Central memory CD4-positive, alpha-beta T cell (primary cell): ENCODE measurements at places on chromosomes 2 and 18.

GRCh38 chr2:105977212-105977611 lies 216.9 kb downstream of the UXS1 start:
- DNase-seq: no peak

DNA sequence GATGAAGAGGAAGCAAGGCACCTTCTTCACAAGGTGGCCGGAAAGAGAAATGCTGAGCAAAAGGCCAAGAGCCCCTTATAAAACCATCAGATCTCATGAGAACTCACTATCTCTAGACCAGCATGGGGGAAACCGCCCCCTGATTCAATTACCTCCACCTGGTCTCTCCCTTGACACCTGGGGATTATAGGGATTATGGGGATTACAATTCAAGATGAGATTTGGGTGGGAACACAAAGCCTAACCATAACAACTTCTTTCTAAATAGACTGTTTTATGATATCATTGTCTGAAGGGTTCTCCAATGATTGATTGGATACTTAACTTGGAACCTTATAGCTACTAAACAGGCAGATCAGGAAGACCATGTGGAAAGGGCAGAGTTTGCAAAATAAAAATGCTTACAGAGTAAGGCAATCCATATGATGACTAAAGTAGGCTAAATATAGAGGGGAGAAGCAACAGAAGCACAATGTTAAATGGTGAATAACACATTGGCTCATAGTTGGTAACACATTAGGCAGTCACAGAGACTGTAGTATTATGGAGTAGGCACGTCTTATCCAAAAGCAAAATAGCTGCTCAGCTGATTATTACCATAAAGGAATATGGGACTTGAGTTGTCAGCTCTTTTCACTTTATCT lies 179.0 kb downstream of the BARD1 start:
- DNase-seq: no peak

DNA sequence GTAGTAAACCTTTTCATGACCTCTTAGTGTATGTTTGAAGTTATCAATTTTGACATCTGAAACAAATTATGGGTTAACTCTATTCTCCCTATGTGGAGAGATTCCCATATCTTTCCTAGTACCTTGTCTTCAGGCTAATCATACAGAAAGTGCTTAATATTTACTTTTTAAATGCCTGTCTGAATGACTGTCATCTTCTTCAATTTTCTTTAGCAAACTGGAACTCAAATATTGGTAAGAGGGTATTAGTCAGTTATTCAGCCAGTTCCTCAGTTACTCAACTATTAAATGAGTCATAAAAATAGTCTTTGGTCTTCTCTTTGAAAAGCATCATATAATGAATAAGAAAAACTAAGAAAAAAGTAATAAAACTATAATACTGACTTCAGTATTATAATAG lies 1038.0 kb upstream of the PIK3C3 start:
- DNase-seq: no peak

- no peak for DNase-seq
These were observed 91.7 kb upstream of the CTAGE1 start for GRCh38 chr18:22509423-22509822.

DNA sequence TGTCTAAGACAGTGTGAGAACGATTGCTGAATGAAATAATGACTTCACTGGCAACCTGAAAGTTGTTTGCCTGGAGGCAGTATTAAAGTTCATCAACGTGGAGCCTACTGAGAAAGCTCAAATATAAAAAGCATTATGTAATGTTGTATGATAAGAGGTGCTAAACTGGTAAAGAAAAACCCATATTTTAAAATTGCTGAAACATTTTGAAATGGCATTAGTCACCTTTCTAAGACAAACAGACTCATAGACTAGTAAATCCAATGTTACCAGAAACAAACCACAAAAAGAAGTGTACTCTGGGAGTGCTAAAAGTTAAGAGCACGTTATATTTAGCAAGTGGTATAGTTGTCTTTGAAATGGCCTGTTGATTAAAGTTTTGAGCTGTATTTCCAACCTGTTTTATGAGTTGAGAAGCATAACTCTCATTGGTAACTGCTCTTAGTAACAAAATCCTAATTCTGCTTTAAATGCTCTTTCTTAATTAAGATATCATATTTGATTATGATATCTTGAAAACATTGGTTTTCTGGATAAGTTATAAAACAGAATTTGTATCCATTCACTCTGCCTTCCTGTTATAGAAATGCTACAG lies 62.7 kb downstream of the CYP1B1 start:
- DNase-seq: no peak

- DNase-seq: no peak
These were observed 162.1 kb downstream of the MYO3B start for GRCh38 chr2:170339750-170340692.

DNA sequence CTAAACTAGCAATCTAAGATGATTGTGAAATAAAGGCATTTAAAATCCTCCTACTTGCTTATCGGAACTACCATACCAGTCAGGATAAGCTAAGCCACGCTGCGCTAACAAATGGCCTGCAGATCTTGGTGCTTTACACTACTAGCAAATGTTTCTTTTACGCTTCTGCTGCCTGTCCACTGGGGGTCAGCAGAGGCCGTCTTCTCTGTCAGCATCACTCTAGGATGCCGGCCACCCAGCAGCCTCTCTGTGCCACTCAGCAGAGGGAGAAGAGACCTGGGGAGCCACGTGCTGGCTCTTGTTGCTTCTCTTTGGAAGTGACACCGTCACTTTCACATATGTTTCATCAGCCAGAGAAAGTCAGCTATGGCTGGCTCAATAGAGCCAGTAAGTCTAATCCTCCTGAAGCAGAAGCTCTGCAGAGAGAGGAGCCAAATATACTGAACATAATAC lies 36.6 kb downstream of the COPS8 start:
- DNase-seq: no peak

DNA sequence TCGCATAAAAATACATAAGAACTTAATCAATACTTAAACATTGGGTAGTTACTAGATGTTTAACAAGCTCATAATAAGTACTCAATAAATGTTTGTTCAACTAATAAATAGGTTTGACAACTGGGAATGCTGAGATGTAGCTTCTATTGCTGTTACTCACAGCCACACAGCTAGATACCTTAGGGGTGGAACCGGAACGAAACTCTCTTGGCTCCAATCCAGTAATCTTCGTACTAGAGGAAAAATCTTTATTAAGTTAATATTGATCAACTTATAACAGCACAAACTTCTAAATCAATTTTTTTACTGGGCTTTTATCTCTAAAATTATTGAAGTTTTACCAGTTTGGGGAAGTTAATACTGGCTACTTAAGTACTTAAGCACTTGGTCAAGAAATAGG lies 247.8 kb downstream of the PAX3 start:
- DNase-seq: no peak

DNA sequence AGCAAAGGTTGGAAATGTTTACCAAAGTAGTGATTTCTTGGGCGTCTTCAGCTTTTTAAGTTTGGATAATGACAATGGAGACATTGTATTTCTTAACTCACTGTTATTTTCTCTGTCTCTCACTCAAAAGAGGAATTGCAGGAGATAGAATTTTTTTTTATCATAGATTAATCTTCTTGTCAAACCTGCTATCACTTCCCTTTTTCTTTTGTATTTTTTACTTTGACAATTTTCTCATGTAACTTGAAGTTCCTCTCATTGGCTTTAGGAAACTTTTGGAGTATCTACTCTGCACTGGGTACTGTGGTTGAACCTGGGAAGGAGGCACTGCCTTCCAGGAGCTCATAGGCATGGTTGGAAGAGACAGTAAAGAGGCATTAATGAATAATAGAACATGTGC lies 489.1 kb downstream of the CNTNAP5 start:
- DNase-seq: no peak

DNA sequence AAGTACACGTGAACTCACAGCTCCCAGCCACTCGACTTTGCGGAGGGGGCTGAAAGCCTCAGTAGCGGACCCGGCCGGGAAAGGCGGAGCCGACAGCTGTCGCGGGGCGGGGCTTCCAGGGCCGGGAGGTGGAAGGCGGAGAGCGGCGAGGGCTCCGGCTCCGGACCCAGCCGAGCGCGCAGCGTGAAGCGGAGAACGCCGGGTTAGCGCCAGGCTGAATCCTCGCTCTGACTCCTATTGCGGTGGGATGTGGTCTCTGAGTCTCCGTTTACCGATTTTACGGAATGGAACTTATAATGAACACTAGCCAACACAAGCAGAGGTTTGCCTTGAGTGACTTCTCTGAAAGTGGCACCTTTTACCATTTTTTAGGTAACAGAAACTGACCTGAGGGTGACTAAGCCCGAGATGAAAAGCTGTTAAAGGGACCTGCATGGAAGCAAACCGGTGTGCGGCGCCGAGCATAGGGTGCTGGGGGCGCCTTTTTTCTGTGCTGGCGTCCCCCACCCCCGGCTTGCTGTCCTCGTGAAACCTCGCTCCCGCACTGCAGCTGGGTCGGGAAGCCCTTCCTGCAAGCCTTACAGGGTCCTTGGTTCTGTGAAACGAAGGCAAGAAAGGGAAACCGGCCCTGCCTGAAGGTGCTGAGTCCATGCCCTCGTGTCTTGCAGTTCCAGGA lies 72.9 kb downstream of the EN1 start:
- no peak for DNase-seq

DNA sequence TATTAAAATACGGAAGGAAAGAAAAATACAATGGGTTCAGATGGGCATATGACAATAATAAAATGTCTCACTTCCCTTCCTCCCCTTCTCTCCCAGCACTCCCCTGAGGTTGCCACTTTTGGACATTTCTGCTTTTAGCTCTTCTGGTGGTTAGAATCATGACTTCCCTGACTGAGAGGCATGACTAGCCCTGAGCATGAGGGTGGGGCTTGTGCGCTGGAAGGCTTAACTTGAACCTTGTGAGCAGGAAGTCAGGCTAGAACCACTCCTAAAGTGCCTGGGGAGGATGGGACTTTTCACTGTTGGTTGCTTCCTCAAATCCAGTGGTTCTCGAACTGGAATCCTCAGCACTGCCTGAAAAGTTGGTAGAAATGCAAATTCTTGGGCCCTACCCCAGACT lies 19.7 kb upstream of the ARHGAP25 start:
- DNase-seq: no peak

DNA sequence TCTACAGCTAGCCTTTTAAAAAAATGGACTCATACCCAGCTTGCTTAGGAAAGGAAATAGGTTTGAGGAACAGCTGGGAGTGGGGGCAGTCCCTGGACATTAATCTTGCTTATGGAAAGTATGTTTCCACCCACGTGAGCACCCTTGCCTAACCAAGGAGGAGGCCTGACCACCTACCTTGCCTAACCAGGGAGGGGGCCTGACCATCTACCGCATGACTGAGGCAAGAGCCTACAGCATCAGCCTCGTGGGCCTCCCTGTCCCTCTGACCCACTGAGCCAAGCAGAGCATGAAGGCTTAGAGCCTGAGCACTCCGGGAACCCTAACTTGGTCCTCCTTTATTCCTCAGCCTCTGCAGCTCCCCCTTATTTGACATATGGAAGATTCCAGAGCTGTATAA lies 20.2 kb downstream of the PRKAG3 start:
- DNase-seq: no peak

- DNase-seq: no peak
These were observed 32.4 kb downstream of the KCNK3 start for GRCh38 chr2:26724784-26725520.

- no peak for DNase-seq
These were observed 4.4 kb upstream of the CHRNG start for GRCh38 chr2:232534940-232535651.

- no peak for DNase-seq
These were observed 247.4 kb upstream of the FN1 start for GRCh38 chr2:215683295-215683694.

DNA sequence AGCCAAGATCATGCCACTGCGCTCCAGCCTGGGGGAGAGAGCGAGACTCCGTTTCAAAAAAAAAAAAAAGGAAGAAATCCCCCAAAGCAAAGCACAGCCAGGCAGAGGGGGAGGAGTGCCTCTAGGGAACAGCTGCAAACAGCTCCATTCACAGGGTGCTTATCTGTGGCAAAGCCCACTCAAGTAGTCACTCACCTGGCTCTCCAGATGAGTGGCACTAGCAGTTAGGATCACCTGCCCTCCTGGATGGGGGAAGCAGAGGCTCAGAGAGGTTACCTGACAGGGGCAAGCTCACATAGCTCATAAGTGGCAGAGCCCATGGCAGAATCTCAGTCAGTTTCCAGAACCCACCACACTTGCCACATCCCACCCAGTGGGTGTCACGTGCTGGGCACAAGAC lies 30.3 kb downstream of the TFCP2L1 start:
- no peak for DNase-seq
